NCI-H1436 (cell line): ENCODE measurements at places on chromosomes 6 and 20.

- peak; percentile 12 for DNase-seq
Observed at GRCh38 chr20:52190437-52191131, 995 bp downstream of the ZFP64 start.

DNA sequence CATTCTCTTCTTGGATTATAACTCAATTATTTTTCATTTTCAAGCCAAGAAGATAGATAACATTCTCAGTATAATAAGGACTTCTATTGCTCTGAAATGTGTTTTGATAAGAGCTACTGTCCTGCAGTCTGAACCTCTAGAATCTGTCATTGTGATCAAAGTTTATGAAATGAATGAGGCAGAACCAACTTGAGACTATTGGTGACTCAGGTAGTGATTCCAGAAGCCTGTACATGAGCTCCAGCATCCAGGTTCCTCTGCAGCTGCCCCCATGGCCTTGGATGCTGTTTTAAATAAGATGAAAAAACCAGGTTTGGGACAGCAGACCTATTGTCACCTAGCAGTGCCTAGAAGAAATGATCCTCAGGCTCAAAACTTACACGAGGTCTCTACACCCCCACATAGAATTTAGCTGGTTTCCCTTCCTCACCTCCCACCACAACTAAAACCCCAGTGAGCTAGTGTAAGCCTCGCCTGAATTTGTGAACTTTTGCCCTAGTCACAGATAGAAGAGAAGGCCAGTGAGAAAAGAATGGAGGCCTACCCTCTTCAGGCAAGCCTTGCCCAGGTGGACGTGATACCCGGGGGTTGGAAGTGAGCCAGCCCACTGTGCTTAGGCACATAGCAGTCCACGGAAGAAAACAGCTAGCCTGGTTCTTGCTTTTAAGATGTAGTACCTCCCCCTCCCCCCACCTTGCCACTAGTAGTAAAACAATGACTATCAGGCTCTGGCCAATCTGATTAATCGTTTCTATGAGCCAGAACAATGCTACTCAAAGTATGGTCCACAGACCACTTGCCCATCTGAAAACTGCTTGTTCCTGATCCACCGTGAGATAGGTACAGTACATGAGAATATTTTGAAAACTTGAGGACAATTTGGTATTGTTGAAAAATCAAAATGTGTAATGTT, 73.0 kb upstream of the SYNJ2 start:
- no peak for DNase-seq

DNA sequence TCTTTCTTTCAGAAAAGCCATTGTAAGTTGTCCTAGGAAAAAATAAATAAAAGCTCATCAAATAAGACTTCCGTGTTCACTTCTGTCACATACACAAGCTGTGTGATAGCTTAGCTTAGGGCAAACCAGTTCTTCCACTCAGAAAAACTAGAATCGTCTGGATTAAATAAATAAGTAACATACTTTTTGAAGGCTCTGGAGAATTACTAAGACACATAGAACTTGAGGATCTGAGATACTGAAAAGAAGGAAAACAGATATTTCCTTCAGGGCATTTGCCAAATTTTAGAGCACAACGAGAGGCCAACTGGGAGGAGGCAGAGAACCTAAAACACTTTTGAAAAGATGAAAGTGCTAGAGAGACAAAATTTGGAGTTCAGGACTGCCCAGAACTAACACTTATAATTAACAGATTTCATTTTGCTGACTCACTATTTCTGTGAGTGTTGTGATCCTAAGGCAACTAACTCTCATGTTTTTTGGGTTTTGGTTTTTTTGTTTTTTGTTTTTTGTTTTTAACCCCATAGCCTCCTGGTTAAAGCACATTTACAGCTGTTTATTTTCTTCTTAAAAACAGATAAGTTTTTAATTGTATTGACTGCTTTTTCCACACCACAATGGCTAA, 38.7 kb upstream of the THEMIS start:
- no peak for DNase-seq

DNA sequence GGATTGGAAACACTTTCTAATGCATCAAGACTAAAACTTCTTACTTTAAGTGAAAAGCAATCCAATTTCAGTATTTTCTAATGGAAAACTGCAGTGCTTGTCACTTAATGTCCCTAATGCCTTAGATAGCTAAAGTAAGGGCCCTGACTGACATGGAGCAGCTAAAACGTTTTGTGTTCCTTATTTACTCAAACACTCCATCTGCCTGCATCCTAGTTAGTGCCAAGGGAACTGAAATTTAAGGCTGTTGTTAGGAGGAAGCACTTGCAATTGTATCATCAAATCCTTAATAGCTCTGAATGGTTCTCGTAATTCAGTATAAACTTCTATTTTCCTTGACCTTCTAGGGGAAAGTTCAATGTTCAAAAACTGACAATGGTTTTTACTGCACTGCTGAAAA, 127.4 kb downstream of the GJA10 start:
- DNase-seq, result no peak
